ENCODE measurements at places on chromosomes 6 and 20.

DNA sequence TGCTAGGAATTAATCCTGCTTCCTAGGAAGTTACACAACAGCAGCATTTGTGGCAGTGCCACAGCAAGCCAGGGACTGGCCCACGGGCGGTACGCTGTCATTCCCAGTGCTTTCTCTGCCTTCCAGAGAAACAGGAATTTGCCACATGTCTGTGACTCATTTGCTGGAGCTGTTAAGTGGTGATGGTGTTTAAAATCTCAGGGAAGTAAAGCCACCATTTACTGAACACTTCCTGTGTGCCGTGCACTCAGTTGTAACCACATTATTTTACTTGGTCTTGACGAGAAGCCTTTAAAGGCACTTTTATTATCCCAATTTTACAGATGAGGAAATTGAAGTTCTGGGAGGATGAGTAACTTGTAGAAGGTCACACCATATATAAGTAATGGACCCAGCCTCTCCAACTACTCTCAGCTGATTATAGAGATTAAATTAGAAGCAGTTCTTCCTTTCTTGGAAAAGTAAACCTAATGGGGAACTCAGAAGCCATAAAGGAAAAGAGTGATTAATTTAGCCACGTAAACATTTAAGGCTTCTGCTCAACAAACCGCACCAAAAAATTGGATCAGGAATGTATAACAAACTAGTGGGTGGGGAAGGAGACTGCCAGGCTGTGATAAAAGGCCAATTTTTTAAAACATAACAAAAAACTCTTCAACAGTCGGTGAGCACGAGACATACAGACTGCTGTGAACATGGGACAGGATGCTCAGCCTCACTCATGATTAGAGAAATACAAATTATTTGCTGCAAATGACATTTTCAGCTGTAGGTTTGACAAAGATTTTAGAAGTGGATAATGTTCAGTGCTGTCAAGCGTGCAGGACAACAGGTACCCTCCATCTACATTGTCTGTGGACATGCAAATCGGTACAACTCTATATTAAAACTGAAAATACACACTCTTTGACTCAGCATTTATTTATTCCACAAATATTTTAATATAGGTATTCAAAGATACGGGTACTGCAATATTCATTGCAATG is 311.2 kb downstream of the NRN1 start:
- DNase-seq: no peak

GRCh38 chr6:113330636-113330946 is 526.6 kb upstream of the MARCKS start:
- DNase-seq: no peak

DNA sequence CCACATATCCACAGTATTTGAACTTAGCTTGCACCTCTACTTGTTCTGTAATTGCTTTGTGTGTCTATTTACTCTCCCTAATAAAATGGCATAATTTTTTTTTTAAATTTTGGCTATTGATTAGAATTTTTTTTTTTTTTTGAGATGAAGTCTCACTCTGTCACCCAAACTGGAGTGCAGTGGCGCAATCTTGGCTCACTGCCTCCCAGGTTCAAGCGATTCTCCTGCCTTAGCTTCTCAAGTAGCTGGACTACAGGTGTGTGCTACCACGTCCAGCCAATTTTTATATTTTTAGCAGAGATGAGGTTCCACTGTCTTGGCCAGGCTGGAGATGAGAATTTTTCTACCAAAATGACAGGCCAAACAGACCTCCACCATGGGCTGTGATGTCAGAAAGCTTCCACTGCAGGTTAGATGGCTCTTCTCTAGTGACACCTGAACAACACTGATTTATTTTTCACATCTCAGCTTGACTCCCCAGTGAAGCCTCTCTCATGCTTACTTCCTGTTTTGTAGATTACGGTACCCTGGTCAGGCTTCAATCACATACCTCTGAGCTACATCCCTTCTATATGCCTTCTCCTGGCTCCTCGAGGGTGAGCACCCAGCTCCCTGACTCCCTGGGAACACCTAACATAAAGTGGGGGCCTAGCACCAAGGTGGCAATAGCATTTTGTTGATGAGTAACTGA is 112.8 kb downstream of the ARHGAP18 start:
- DNase-seq: no peak

GRCh38 chr20:62644802-62645496 is 2.6 kb downstream of the SLCO4A1 start:
- DNase-seq: no peak

GRCh38 chr6:31734247-31734820 is 2.0 kb downstream of the CLIC1 start:
- no peak for DNase-seq

DNA sequence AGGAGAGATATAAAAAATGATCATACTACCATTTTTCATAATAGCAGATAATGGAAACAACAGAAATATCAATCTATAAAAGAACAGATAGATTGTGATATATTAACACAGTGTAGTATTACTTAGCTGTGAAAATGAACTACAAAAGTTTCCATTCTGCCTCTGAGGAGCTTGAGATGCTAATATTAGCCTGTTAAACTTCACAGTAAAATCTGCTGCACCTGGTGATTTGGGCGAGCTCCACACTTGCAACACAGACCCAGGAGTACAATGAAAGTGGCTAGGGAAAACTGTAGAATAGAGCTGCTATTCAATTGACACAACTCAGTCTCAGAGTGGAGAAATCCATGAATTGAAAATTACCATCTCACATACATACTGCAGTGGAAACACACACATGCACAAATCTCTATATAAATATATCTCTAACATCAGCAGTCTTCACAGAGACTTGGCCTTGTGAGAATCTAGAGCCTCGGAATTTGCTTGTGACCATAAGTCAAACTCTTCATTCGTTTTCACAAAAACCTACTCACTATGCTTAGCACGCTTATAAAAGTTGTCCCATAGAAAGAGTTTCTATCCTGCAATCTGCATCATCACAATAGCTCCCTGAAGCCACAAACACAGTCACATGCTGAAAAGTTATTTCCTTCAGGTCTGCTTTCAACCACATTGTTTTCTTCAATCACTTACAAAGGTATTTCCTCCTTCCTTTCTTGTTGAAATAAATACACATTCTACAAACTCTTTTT is 133.0 kb downstream of the PAK5 start:
- no peak for DNase-seq

- DNase-seq: no peak
These were observed 454.6 kb upstream of the EYS start for GRCh38 chr6:66161546-66162108.

GRCh38 chr6:17905611-17906592 is 81.5 kb downstream of the KIF13A start:
- no peak for DNase-seq

GRCh38 chr20:59518881-59519706 is 85.2 kb upstream of the PHACTR3 start:
- no peak for DNase-seq

- no peak for DNase-seq
These were observed 25.0 kb downstream of the MC3R start for GRCh38 chr20:56273491-56273890.

DNA sequence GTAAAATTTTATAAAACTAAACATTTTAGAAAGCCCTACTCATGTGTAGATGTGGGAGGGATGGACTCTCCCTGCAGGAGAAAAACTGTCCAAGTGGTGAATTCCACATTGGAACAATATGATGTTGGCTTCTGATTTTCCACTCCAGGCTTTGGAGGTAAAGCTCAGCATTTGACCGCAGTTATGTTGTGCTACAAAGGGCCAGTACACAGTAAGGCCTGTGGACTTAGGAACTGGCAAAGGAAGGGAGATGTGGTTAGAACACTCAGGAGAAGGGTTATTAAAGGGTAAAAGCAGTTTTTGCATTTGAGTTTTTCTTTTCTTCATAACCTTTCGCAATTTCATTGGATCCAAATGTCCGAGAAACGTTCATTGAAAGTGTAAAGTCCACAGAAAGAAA is 150.3 kb upstream of the SASH1 start:
- no peak for DNase-seq

- no peak for DNase-seq
These were observed 321.4 kb downstream of the FARS2 start for GRCh38 chr6:5582762-5583161.

GRCh38 chr6:84151669-84152068 is 75.8 kb downstream of the CEP162 start:
- no peak for DNase-seq

DNA sequence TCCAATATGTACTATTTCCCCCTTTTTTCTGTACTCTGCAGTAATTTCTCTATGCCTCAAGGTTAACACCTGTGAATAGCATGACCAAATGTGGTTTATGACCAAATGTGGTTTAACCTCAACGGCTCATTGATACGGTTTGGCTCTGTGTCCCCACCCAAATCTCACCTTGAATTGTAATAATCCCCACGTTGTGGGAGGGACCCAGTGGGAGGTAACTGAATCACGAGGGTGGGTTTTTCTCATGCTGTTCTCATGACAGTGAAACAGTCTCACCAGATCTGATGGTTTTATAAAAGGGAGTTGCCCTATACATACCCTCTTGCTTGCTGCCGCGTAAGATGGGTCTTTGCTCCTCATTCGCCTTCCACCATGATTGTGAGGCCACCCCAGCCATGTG is 18.7 kb downstream of the DEK start:
- no peak for DNase-seq

DNA sequence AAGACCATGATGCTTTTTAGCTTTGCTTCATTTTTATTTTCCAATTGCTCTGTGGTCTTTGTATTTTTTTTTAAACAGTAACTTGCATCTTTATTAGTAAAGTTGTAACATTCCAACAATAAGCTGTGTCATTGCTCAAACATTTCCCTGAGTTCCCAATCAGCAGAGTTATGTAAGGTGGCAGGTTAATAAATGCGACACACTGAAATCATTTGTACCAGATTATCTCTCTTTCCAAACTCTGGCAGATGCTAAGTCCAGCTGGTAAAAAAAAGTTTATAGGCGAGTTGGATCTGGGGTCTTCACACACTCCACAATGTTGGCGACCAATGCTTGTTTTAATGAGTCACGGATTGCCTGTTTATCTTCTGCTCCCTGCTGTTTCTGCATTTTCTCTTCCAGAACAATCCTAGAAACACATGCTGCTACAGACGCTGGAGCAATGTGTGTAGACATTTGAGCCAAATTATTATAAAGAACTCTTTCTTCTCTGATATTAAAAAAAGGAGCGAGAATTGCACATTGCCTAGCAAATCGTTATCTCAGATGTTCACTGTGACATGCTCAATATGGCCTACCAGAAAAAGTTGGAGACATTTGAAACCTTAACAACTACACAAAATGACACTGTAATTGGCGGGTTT is 113.6 kb upstream of the IFNGR1 start:
- no peak for DNase-seq

GRCh38 chr6:446418-447366 is 55.1 kb downstream of the IRF4 start:
- no peak for DNase-seq
